ENCODE measurements at places on chromosomes 5 and 9.

DNA sequence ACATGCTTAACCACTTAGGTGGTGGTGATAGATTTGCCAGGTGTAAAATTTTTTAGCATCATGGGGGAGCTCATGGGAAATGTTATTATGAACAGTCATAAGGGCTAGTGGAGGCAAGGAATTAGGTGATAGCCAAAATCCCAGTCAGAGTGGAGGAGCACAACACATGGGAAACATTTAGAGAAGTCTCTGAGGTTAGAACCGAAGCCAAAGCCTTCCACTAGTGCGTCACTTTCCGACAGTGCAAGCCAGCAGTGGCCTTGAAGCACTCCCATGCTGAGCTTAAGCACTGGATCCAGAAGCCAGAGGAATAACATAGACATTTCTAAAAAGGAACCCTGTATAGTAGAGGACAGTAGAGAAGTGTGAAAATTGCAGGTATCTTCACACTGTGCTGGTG is 101.5 kb upstream of the SNX2 start:
- no peak for DNase-seq

- no peak for DNase-seq
These were observed 51.5 kb upstream of the SAP30L start for GRCh38 chr5:154394307-154394706.

- no peak for DNase-seq
These were observed 236.8 kb downstream of the ACTL7B start for GRCh38 chr9:108618906-108619550.

DNA sequence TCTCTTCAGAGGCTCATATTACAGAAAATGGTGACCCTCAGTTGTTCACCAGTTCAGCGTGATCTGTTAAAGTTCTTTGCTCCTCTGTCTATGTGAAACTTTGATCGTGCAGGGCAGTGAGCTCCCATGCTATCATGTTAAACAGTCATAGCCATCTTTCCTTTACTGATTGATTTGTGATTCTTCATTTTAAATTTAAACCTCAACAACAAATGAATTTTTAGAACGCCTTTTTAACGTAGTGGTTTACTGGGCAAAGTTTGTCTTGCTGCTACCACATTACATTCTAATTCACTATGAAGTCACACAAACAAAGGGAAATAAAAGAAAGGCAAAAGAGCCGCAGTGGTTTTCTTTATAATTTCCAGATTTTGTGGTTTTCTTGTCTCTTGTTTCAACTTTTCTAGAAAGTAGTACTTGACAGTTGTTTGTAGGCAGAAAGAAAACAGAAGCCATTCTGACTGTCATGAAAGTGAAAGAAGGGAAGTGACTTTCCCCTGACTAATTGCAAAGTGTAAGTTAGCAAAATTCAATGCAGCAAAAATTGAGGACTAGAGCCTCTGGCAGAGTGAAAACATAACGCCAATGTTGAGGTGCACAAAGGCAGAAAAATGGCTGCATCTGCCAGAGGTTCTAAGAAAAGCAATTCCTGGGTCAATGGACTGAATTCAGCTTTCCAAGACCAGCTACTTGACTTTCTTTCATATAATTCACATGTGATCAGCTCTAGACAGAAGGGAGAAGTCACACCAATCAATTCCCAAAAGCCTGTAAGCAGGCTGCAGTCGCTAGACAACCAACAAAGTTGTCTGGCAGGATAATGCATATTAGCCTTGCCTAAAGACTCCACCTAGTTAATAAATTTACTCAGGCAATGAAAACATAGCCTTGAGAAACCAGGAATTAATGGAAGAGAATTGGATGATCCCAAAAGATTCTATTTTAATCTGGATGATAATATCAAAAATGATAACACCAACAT is 7.1 kb upstream of the IFNA6 start:
- DNase-seq = no peak

GRCh38 chr5:29114331-29114768 is 2076.0 kb upstream of the CDH9 start:
- no peak for DNase-seq

DNA sequence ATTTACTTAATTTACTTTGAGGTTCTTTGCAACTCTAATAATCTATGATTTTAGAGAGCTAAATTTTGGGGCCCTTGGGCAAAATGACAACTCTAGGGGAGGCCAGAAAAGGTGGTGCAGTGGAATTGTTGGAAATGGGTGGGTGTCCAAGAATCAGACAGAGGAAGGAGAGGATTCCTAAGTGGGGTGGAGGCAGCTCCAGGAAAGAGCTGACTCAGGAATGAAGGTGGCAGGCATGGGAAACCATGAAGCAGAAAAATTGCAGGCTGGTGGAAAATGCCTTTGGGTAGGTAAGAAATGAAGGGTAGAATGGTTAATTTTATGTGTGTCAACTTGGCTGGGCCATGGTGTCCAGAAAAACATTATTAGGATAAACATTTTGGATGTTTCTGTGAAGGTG is 248.5 kb upstream of the TUT7 start:
- DNase-seq = no peak

DNA sequence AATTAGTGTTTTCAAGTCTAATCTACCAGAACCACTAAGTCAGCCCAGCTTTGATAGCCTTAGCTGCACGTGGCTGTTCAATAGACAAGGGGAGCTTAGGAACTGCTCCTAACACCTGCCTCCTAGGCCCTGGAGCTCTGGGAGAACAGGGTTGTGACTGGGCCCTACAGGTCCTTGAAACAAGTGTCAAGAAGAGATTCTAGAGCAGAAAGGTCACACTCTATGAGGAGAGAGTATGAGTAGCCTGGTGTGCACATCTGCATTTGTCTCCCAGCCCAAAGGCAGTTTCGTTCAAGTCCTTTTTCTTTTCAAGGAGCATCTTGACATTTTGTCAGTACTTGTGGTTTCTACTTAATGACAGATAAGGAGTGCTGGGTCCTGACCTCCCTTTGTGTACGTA is 206.1 kb downstream of the PRELID2 start:
- DNase-seq = no peak

DNA sequence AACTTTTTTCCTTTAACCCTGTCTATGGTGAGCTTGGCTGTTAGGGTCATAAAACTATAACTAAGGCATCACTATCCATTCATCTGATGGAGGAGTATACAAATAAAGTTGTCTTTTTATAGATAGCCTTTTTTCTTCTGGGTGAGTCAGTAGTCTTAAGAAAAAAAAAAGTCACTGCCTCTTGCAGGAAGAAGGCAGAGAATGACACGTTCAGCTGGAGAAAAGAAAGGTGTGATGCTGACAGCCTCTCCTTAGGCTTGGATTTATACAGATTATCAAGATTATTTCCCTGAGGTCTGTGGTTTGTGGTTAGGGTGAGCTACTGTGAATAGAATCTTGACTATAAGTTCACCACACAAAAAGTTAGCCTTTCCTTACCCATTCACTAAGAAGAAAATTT is 23.0 kb downstream of the EPB41L4B start:
- DNase-seq = no peak

DNA sequence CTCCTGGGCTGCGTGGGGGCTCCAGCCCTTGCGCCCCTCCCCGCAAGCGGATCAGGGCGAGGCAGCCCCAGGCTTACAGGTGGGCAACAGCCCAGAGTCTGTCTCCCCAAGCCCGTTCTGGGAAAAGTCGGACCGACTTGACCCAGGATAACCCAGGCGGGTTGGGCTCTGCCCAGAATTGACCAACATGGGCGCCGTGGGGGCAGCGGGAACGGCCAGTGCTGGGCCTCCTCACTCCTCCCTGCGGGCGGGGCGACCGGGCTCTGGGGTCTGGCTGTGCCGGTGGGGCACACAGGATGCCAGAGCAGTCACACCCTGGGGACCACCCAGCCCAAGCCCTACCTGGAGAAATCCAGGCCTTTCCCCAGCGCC is 15.3 kb upstream of the SYNPO start:
- DNase-seq = no peak

All from D721Med (cell line).